Fibroblast of skin of right biceps (primary cell): ENCODE measurements at places on chromosomes 12 and 14.

DNA sequence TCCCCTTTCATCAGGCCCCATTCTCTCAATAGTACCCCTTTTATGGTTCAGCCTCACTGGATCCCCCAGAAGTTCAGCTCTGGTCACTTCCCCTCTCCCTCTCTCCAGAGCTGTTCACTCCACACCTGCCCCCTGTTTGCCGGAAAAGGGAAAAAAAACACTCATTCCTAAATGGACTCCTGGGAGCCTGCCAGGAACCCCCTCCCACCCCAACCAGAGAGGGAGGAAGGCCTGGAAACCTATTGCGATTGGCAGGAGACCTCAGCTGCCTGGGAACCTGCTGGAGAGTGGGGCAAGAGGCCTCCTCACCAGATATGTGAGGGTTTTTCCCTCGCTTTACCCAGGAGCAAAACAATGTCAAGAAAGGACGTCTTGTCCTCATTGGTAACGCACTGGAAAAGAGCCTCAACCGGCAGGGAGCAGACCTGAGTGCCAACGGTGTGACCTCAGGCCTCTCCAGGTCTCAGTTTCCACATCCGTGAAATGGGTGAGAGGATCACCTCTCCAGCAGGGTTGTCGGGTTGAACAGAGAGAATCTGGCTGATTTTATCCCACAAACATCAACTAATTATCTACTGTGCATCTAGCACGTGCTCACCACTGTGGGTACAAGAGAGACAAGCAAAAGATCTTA lies 4.6 kb downstream of the DTX1 start:
- DNase-seq = no peak

- no peak for DNase-seq
These were observed 41.8 kb upstream of the CRY1 start for GRCh38 chr12:107135177-107135576.

DNA sequence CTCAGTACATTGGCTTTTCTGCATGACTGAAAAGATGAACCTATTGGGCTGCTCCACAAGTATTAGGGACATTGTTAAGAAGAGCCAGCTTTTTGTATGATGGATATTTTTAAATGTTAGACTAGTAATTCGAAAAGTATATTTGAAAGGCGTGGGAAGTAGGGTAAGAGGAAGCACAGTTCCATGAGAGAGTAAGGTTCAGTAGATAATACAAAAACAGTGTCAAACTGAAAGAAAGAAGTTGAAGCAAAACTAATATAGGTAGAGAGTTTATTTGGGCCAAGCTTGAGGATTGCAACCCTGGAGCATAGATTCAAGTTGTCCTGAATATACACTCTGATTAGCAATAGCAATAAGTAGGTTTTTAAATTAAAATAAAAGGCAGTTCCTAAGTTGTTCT lies 193.9 kb downstream of the RASSF9 start:
- DNase-seq = no peak

- DNase-seq = no peak
These were observed 133.9 kb upstream of the FGD4 start for GRCh38 chr12:32265456-32265855.

- peak; percentile 26 for DNase-seq
These were observed at the start of gene GSG1 for GRCh38 chr12:13103391-13104033. TSS of gene GSG1 (minus strand) at chr12:13103667. CDS start at chr12:13103512, 155 bp downstream.

DNA sequence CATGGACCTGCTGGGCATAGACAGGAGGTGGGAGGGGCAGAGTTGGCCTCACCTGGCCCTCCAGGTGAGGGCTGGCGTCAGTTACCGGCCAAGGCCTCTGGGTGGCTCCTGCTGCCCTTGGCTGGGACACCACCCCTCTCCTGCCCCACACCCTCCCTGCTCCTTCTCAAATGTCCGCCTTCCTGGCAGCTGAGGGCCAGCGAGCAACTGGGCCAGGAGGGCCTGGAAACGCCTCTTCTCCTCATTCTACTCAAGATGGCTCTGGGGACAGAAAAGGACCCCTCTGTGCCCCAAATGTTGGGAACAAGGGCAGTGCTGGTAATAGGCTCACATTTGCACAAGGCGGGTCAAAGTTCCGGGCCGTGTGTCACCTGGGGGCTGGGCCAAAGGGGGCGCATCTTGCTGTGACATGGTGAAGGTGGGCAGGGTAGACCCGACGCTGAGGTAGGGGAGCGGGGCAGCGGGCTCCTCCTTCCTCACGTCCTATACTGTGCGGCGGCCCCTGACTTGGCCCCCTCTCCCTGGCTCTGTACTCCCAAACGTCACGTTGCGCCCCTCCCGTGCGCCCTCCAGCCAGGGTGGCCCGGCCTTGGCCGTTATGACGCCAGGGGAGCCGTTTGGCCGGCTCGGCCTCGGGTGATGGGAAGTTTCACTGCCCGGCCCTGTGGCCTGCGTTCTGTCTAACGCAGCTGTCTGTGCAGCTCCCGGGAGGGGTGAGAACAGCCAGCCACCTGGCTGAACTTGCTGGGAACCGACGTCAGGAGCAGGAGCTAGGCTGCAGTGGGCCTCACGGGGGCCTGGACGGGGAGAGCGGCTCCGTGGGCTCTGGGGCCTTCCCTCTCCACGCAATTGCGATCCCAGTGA lies 18.0 kb upstream of the DLK1 start:
- no peak for DNase-seq

DNA sequence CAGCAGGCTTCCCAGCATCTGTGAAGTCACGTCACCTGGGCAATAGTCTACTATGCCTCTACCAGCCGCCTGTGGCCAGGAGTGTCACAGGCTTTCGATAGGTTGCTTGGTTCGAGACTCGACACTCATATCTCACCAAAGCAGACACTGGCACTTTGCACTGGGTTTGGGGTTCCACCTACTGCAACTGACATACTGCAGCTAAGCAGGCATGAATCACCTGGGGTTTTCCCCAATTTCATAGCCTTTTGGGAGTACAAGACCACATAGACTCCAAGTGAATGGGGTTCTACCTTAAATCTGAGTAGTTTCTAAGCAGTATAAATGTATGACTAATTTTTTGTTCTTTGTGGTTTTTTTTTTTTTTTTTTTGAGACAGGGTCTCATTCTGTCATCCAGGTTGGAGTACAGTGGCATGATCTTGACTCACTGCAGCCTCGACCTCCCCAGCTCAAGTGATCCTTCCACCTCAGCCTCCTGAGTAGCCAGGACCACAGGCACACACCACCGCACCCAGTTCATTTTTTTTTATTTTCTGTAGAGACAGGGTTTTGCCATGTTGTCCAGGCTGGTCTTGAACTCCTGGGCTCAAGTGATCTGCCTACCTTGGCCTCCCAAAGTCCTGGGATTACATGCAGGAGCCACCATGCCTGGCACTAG lies 32.1 kb downstream of the DMAC2L start:
- peak; percentile 65 for DNase-seq

DNA sequence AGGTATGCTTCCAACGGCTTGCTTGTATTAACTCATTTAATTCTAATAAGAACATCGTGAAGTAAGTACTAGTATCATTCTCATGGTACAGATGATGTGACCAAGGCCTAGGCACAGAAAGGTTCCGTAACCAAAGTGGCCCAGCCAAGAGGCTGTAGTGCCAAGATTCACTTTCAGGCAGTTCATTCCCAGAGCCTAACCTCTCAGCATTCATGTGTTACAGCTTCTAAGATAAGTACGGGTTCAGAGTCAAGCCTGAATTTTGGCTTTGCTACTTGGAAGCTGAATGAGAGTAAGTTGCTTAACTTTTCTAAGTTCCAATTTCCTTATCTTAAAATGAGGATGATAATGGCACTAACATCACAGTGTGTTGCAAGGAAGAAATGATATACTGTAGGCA lies 379.9 kb downstream of the AEBP2 start:
- DNase-seq = no peak

DNA sequence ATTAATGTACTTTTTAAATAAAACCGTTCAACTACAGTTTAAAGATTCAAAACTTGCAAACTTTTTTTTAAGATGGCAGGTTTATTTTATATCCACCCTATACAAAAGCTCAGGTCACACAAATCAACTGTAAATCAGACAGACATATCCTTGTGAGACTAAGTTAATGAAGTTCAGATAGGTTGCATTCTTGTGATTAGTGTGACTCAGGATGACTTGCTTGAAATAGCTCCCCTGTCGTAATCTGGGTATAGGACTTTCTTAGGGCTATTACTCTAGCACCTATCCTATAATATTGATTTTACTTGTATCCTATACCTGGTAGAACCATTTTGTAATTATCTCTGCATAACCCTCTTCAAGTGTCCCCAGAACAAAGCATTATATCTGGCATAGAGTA lies 9.5 kb upstream of the PRKD1 start:
- peak; percentile 30 for DNase-seq

GRCh38 chr14:85357120-85357519 lies 172.8 kb upstream of the FLRT2 start:
- DNase-seq = no peak

GRCh38 chr12:30853561-30854133 lies 72.9 kb upstream of the TSPAN11 start:
- DNase-seq = no peak

GRCh38 chr12:122141911-122142725 lies 31.9 kb downstream of the IL31 start:
- DNase-seq = no peak

GRCh38 chr12:96623155-96623554 lies 133.8 kb downstream of the CFAP54 start:
- DNase-seq = no peak

DNA sequence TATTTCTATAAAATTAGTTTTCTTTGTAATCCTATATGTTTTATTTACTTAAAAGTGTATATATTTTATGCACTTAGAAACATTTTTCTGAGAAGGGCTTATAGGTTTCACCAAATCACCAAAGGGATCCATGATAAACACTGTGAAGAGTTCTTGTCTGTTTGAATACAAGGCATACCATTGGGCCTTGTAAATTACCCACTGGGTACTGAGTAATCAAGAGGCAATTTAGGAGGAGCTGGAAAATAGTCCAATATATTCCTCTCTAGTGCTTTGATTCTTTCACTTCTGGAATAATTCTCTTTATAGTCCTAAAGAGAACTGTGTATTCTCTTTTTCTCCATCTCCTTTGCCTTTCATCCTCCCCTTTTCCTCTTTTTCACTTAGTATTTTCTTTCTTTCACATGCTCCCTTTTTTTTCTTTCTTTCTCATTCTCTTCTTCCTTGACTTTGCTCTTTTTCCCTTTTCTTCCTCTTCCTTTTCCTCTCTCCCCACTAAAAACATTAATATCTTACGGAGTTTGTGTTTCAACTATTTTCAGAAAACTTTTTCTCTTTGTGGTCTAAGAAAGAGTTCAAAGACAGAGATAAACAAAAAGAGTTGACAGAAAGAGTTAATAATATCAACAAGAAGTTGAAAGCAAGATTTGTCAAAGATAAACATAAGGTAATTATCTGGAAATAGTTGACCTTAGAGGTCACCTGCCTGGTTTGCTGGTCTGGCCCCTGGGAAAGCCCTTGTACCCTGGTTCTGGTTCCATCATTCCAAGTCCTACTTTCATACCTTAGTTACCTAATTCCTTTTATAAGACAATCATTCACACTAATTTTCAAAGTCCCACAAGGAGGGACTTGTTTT lies 435.3 kb downstream of the RAD51B start:
- DNase-seq = no peak

DNA sequence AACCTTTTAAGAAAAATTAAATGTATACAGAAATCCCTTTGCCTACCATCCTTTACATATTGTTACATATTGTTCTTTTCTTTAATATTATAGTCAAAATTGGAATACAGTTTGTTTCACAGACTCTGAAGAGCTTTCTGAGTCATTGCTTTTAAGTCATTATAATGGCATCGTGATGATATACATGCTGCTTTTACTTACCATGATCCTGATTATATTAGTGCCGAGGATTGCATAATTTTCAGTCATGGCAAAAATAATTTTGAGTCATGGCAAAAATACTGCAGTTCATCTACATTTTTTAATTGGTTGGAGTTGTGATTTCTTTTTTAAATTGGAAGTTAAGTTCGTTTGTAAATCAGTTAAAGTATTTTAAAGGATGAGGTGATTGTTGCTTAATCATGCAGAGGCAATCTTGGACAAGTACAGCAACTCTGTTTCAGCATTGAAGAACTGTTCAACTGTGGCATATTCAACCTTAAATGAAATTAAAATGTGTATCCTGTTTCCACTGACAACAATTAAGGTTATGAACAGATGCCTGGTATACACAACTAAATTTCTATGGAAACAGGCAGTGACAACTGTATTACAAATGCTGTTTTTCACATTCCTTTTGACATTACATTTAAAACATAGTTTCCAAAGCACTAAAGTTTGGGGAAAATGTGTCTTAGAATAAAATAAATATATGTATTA lies 142.3 kb downstream of the PCNX1 start:
- peak; percentile 51 for DNase-seq

DNA sequence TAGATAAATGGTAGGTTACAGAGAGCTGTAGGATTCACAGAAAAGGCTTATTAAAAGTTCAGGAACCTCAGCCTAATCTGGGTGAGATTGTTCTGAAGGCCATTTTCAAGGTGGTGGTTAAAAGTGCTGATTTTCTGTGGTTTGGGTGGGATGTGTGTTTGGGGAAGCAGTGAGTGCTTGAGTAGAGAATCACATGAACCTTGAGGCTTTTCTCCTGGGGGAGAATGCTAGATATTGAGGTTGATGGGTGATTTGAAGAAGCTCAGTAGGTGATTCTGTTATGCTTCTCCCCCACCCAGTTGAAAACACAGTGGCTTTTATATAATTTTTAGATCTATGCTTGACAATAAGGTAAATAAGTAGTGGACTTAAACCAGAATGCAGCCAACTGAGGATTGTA lies 420.9 kb downstream of the PCNX1 start:
- DNase-seq = no peak

- no peak for DNase-seq
These were observed 34.6 kb upstream of the UBC start for GRCh38 chr12:124949066-124949465.

DNA sequence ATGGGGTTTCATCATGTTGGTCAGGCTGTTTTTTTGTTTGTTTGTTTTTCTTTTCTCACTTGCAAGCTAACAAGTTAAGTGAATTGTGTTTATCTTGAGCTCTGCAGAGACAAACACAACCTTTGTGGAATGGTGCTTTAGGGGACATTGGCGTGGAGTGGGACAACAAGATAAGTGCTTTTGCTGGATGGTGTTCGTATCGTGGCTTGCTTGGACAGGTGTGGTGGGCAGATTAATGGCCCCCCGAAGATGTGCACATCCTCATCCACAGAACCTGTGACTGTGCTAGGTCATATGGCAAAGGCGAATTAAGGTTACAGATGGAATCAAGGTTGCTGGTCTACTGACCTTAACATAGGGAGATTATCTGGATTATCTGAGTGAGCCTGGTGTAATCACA lies 7.0 kb downstream of the MLXIP start:
- no peak for DNase-seq

DNA sequence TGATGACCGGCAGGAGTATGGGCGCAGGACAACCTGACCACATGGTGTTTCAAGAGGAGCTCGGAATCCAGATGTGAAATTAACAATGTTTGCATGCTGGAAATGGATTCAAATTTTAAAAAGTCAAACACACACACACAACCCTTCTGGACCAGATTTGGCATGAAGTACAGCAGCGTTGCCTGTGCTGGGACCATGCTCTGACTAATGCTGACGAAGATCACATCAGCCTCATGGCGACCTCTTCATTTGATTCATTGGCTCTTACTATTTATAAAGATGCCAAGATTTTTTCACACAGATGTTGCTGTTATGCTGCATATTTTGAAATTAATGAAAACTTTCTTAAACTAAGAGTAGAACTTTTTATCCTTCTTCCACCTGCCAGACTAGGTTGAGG lies 926.6 kb upstream of the TMEM132C start:
- no peak for DNase-seq

GRCh38 chr12:121957861-121958515 lies 39.6 kb downstream of the CFAP251 start:
- DNase-seq = no peak
